ENCODE measurements at places on chromosomes 6 and 20.

DNA sequence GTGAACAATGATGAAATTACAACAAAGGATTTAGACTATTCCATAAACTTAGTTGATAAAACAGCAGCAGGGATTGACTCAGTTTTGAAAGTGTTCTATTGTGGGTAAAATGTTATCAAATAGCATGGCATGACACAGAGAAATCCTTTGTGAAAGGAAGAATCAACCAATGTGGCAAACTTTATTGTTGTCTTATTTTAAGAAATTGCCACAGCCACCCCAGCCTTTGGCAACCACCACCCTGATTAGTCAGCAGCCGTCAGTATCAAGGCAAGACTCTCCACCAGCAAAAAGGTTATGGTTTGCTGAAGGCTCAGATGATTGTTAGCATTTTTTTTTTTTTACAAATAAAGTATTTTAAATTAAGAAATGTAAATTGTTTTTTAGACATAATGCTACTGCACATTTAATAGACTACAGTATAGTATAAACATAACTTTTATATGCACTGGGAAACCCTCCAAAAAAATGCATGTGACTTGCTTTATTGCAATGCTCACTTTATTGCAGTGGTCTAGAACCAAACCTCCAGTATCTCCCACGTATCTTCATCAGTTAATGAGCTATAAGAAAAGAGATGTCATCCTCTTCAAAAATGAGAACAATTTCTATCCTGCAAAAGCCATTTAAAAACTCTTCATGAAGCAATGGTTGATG is 162.7 kb downstream of the SOBP start:
- no peak for DNase-seq

GRCh38 chr20:3798908-3799248 is 2.8 kb downstream of the CDC25B start:
- no peak for DNase-seq

DNA sequence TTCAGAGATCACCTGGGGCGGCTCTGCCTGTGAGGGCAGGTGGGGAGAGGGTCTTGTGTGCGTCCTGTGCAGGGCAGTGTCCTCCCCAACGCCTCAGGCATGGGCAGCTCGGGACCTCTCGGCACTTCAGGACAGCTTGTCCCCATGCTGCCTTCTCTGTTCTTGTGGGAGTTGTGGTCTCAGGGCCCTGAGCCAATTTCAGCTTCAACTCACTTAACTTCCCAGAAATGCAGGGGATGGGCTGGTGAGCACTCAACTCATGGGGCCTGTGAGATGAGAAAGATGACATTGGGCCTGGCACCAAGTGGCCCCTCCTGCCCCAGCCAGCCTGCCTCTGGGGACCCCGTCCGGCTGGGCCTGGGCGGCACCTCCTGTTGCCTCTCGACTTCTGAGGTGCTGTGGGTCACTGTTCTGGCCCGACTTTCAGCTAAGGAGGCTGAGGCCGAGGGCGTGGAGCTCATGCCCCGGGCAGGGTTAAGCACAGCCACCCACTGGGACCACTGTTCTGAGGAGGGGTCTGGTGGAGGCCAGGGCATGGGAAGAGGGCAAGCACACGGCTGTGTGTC is 6.7 kb downstream of the RGS19 start:
- no peak for DNase-seq

DNA sequence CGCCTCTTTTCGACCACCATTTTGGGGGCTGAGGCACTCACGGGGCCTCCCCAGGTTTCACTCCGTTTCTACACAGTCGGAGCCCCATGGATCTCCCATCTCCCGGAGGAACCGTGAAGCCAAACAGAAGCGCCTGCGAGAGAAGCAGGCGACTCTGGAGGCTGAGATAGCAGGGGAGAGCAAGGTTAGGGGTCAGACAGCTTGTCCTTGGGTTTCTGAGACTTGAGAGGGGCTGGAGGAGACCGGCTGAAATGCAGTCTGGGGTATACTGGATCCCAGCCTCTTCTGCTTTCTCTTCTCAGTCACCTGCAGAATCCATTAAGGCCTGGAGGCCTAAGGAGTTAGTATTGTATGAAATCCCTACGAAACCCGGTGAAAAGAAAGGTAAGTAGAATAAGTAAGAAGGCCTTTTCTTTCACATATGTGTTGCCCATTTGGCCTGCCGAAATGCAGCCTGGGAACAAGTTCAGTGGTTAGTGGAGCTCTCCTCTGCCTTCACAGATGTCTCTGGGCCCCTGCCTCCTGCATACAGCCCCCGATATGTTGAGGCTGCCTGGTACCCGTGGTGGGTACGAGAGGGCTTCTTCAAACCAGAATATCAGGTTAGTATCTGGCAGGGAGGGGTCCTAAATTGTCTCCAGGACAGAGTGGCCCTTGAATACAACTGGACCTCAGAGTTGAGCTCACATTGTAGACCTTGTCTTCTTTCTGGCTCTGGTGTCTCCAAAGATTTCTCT is 984 bp downstream of the VARS2 start:
- DNase-seq = no peak

All from stimulated activated CD4-positive, alpha-beta T cell treated with anti-CD3 and anti-CD28 coated beads, Interleukin-1b, Interleukin-23, amount 100 ng/mL, for 1 hour (primary cell).